CD4-positive, CD25-positive, alpha-beta regulatory T cell (primary cell): ENCODE measurements at places on chromosomes 16 and 17. TPM values are rescaled to one million over a fixed set of nuclear protein-coding genes. Genes with fewer than 3 reads are reported as not detected.

The KIF18B gene
- total RNA-seq = 0.52 TPM

The DLX4 gene
- not detected for total RNA-seq

The HSPB9 gene
- not detected for total RNA-seq

The OR3A3 gene
- not detected for total RNA-seq

The SMG6 gene
- 42.9 TPM for total RNA-seq

The MEIOC gene
- total RNA-seq = not detected

The NTN3 gene
- total RNA-seq = not detected

The CCL18 gene
- total RNA-seq = not detected

The PRRT2 gene
- 1.9 TPM for total RNA-seq

The ABCC3 gene
- 3.3 TPM for total RNA-seq

The HBM gene
- not detected for total RNA-seq

The KRTAP2-1 gene
- not detected for total RNA-seq

The PMFBP1 gene
- 2.0 TPM for total RNA-seq

The VMO1 gene
- total RNA-seq = not detected

The CIITA gene
- total RNA-seq = 35.0 TPM

The TTYH2 gene
- total RNA-seq = 23.3 TPM

The ARL5C gene
- total RNA-seq = not detected

The SLC16A11 gene
- 0.39 TPM for total RNA-seq

The ZNF385C gene
- not detected for total RNA-seq

The SOX15 gene
- total RNA-seq = not detected

The TP53TG3C gene
- total RNA-seq = not detected

The KRTAP4-5 gene
- total RNA-seq = not detected

The GNGT2 gene
- total RNA-seq = 1.5 TPM

The SLC9A5 gene
- total RNA-seq = 1.3 TPM

The KRT38 gene
- total RNA-seq = not detected

The FOXF1 gene
- not detected for total RNA-seq

The FAM234A gene
- 26.5 TPM for total RNA-seq

The SLFN14 gene
- 0.57 TPM for total RNA-seq

The AIPL1 gene
- total RNA-seq = not detected

The IL17C gene
- 1.2 TPM for total RNA-seq

The STXBP4 gene
- 7.6 TPM for total RNA-seq

The SOX8 gene
- total RNA-seq = 1.1 TPM

The KRTAP9-8 gene
- total RNA-seq = not detected

The NEUROD2 gene
- total RNA-seq = not detected

The TBC1D3K gene
- not detected for total RNA-seq

The GRB7 gene
- not detected for total RNA-seq

The HOXB6 gene
- total RNA-seq = not detected

The CMTM2 gene
- total RNA-seq = 0.49 TPM

The PRSS21 gene
- total RNA-seq = not detected

The SMTNL2 gene
- not detected for total RNA-seq

The PRSS33 gene
- not detected for total RNA-seq

The MYL11 gene
- 4.1 TPM for total RNA-seq

The CD79B gene
- total RNA-seq = 31.4 TPM

The BCL6B gene
- total RNA-seq = 0.42 TPM

The SLC38A8 gene
- not detected for total RNA-seq
